ENCODE measurements at places on chromosomes 5 and 9. TPM values are rescaled to one million over a fixed set of nuclear protein-coding genes. Genes with fewer than 3 reads are reported as not detected.

TRMO gene
- 13.7 TPM for total RNA-seq

SYK gene
- total RNA-seq: under 0.01 TPM

PITX1 gene
- total RNA-seq: 208 TPM

PCDHGA2 gene
- total RNA-seq: 2.7 TPM

SNCAIP gene
- 19.4 TPM for total RNA-seq

SPINK6 gene
- 15.6 TPM for total RNA-seq

TSLP gene
- 3.4 TPM for total RNA-seq

OR1J2 gene
- total RNA-seq: 0.14 TPM

PCDHGB5 gene
- total RNA-seq: 15.9 TPM

PTGES gene
- 108 TPM for total RNA-seq

EPB41L4B gene
- under 0.01 TPM for total RNA-seq

GM2A gene
- total RNA-seq: 25.0 TPM

STKLD1 gene
- 0.55 TPM for total RNA-seq

HTR4 gene
- total RNA-seq: not detected

SEMA4D gene
- 0.09 TPM for total RNA-seq

F12 gene
- total RNA-seq: 0.18 TPM

SLC34A3 gene
- total RNA-seq: not detected

PRDM9 gene
- total RNA-seq: not detected

TNIP1 gene
- total RNA-seq: 60.0 TPM

LCN1 gene
- total RNA-seq: 0.65 TPM

IL13 gene
- total RNA-seq: not detected

ADAM19 gene
- 25.0 TPM for total RNA-seq

FOXD4L5 gene
- total RNA-seq: under 0.01 TPM

ANKRD34B gene
- not detected for total RNA-seq

PRR16 gene
- 4.0 TPM for total RNA-seq

ADAMTS19 gene
- 36.3 TPM for total RNA-seq

ARHGEF28 gene
- 15.9 TPM for total RNA-seq

GABRG2 gene
- total RNA-seq: not detected

NPR3 gene
- 422 TPM for total RNA-seq

TOMM5 gene
- total RNA-seq: 136 TPM

TRPM3 gene
- total RNA-seq: 0.85 TPM

RNF14 gene
- 45.2 TPM for total RNA-seq

CANX gene
- 816 TPM for total RNA-seq

ADAMTS12 gene
- 34.2 TPM for total RNA-seq

SPAG8 gene
- 1.2 TPM for total RNA-seq

SLC22A4 gene
- 0.83 TPM for total RNA-seq

NR5A1 gene
- not detected for total RNA-seq

PTCH1 gene
- 2.0 TPM for total RNA-seq

CYLC2 gene
- not detected for total RNA-seq

CDC25C gene
- 1.1 TPM for total RNA-seq

ECSCR gene
- 0.14 TPM for total RNA-seq

MSX2 gene
- total RNA-seq: 1.1 TPM

SPINK13 gene
- 2.4 TPM for total RNA-seq

PDE6A gene
- not detected for total RNA-seq

All from smooth muscle cell of bladder (primary cell).